ENCODE measurements at places on chromosomes 2 and 18. TPM values are rescaled to one million over a fixed set of nuclear protein-coding genes. Genes with fewer than 3 reads are reported as not detected.

DNA sequence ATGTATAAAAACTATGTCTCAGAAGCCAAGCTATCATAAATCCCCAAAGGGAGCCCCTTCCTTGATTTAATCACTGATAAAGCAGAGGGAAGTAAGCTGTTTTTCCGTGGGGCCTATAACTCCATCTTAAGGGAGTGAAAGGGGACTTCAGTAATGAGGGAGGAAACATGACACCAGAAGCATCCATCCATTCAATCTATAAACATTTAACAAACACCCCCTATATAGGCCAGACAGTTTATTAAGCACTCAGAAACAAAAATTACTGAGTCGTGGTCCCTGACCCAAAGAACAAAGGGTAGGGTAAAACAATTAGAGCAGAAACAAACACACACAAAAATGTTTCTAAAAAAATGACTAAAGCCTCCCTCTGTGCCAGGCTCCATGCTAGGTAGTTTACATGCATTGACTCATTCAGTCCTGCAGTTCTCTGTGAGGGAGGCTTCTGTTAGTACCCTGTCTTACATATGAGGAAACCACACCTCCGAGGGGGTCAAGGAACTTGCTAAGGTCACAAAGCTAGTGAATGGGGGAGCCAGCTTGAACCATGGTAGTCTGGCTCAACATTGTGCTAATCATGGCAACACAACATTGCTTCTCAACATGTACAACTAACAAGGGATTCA is 472.1 kb downstream of the CDH2 start:
- H3K4me3 ChIP-seq, result no peak overlapping the region
- H3K27ac ChIP-seq, result no peak overlapping the region
- no peaks in the 10 kb centered on the region for H3K36me3 ChIP-seq
- no peaks in the 10 kb centered on the region for H3K4me1 ChIP-seq

DNA sequence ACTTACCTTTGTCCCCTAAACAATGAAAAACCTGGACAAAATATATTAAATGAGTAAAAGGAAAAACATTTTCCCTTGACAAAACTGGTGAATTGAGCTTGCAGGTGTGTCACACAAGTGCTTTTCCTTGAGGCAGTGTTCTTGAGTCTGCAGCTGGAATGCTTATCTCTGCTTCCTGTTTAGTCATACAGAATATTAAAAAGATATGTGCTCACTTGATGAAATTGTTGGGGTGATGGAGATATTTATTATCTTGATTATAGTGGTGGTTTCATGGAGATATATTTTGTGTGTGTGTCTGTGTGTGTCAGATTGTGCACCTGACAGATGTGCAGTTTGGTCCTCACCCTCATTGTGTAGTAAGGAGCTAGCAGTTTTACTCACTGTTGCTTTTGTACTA is 3.3 kb downstream of the TAF1B start:
- no peak overlapping the region for H3K4me3 ChIP-seq
- H3K27ac ChIP-seq, result no peak overlapping the region
- DNase-seq, result no peak
- no peaks in the 10 kb centered on the region for H3K27me3 ChIP-seq
- peaks cover 30% of the 10 kb centered on the region for H3K4me1 ChIP-seq
- H3K36me3 ChIP-seq, result peaks cover 37% of the 10 kb centered on the region

DNA sequence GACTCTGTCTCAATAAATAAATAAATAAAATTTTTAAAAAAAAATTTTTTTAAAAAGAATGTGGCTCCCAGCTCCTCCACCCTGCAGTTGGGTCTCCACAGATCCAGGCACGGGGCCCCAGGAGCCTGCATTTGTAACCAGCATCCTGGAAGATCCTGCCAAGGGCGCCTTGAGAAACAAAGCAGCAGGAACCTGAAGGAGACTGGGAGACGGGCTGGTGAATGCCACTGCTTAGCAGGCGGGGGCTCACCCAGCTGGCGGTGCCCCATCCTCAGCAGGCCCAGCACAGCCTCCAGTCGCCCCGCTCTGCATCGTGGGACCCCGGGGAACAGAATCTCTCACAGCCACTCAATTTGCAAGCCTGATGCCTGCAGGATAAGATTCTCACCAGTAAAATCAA is 187.5 kb upstream of the SALL3 start:
- H3K27ac ChIP-seq, result no peak overlapping the region
- H3K4me3 ChIP-seq, result no peak overlapping the region
- no peaks in the 10 kb centered on the region for H3K27me3 ChIP-seq
- DNase-seq, result no peak
- H3K4me1 ChIP-seq, result no peaks in the 10 kb centered on the region

DNA sequence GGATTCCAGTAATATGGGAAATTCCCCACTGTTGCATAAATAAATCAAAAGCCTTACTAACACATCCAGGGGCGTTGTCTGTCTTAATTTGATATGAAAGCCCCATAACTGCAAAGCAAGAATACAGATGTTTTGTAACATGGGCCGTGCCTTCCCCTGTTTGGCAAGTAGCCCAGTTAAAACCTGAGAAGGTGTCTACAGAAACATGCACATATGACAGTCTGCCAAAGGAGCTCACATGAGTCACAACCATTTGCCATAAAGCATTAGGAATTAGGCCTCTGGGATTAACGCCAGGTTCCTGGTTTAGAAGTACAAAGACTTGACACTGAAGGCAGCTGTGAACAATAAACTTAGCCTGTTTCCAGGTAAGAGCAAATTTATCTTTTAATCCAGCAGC is 43.1 kb upstream of the LONRF2 start:
- no peak for DNase-seq
- H3K4me3 ChIP-seq, result no peak overlapping the region
- H3K36me3 ChIP-seq, result peaks cover 13% of the 10 kb centered on the region
- no peaks in the 10 kb centered on the region for H3K4me1 ChIP-seq
- peaks cover 11% of the 10 kb centered on the region for H3K27me3 ChIP-seq

DNA sequence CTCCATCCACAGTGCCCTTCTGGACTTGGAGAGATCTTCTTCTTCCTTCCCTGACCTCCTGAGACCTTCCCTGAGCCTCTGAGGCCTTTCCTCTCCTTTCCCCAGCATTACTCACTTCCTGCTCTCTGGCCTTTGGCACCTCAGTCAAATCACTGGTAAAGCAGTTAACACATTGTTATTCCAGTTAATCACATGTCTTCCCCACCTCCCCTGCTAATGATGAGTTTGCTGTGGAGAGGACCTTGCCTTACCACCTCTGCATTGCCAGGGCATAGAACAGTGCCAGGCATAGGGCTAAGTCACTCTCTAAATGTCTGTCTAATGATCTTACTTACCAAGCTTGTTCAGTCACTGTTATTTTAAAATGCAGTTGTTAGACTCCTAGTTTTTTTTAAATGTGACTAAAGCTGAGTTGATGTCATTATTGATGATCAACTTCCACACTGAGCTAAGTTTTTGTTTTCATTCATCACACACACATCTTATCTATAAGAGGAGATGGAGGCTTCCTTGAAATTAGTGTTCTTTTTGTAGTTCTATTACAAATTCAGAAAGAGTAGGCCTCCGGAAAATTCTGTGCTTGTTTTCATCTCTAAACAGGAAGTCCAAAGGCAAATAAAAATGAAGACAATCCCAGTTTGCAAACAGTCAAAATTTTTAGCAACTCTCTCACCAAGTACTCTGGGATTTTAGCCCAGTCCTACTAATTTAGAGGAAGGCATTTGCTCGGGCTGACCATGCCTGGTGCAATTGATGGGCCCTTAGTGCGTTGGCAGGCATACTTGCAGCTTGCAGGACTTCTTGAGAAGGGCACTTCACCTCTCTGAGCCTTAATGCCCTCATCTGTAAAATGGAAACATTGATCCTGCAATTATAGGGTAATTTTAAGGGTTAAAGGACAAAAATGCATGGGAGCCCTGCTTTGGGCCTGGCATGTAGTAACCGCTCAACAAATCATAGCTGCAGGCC is 113.7 kb upstream of the SPRED2 start:
- no peak overlapping the region for H3K4me3 ChIP-seq
- H3K4me1 ChIP-seq, result peaks cover 7% of the 10 kb centered on the region
- no peaks in the 10 kb centered on the region for H3K36me3 ChIP-seq
- H3K27me3 ChIP-seq, result no peaks in the 10 kb centered on the region

DNA sequence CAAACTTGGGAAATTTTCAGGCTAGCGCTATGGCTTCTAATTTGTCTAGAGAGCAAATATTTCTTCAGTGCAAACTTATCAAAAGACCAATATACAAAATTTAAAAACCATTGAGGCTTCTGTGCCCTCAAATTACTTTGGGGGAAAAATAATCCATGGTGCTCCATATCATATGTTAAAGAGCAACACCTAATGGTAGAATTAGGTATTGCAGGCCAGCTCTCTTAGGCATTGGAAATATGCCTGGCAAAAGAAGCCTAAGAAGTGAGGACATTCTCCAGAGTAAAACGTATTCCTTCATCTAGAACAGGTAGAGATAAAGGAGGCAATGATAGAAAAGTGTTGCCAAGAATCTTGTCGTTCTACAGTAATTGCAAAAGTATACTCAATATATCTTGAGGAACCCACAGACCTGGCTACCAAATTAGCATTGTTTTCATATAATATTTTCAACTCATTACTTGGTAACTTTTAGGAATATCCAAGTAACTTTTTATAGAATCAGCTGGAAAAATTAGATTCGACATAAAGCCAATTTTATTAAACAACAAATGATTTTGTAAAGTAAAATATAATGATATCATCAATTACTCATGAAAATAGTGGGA is 401.1 kb downstream of the BCL11A start:
- no peak overlapping the region for H3K4me3 ChIP-seq
- no peak overlapping the region for H3K27ac ChIP-seq
- peaks cover 7% of the 10 kb centered on the region for H3K27me3 ChIP-seq
- no peaks in the 10 kb centered on the region for H3K36me3 ChIP-seq

DNA sequence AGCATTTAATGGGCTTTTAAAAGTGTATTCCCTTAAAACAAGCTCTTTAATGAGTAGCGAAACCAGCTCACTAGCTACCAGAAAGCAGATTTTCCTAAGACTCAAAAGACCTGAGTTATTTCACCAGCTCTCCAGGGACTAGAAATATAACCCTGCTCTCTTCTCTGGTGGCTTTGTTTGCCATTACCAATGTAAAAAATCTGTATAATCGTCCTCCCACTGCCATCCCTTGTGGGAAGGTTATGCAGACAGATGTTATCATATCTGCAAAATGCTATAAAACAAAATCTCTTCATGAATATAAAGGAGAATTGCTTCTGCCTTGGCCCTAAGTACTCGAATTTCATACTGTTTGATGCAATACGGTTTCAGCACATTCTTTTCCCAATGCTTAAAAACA is 335.2 kb downstream of the NUP35 start:
- no peak overlapping the region for H3K27ac ChIP-seq
- no peak for DNase-seq
- no peak overlapping the region for H3K4me3 ChIP-seq
- H3K27me3 ChIP-seq, result no peaks in the 10 kb centered on the region
- no peaks in the 10 kb centered on the region for H3K4me1 ChIP-seq
- H3K36me3 ChIP-seq, result peaks cover 6% of the 10 kb centered on the region

GRCh38 chr18:46097431-46097800 is 680 bp downstream of the ATP5F1A start:
- H3K36me3 ChIP-seq, result peaks cover 7% of the 10 kb centered on the region
- H3K27ac ChIP-seq, result peak overlapping the region; percentile 98
- DNase-seq, result no peak
- peak overlapping the region; percentile 100 for H3K4me3 ChIP-seq
- H3K27me3 ChIP-seq, result no peaks in the 10 kb centered on the region
- H3K4me1 ChIP-seq, result peaks cover 26% of the 10 kb centered on the region

GRCh38 chr2:65500310-65501040 is 68.1 kb upstream of the SPRED2 start:
- H3K27ac ChIP-seq, result no peak overlapping the region
- peaks cover 35% of the 10 kb centered on the region for H3K27me3 ChIP-seq
- no peak overlapping the region for H3K4me3 ChIP-seq
- no peaks in the 10 kb centered on the region for H3K4me1 ChIP-seq

DNA sequence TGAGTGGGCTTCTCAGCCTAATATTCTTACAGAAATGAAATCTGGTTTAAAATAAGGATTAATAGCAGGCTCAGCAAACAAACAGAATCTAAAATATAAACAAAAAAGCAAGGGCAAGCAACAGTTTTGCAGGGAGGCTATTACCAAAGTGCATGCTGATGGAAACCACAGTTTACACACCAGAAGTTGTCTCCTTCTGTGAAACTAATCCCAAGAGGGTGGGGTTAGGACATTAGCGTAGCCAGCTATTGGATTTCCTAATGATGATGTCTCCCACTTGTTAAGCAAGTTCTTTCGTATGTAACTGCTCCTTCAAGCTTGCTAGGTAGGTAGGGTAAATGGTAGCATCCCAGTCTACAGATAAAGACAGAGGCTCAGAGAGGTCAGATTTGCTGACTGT is 65.0 kb upstream of the TSPYL6 start:
- no peak overlapping the region for H3K27ac ChIP-seq
- H3K36me3 ChIP-seq, result no peaks in the 10 kb centered on the region
- no peaks in the 10 kb centered on the region for H3K4me1 ChIP-seq
- H3K27me3 ChIP-seq, result peaks cover 6% of the 10 kb centered on the region

DNA sequence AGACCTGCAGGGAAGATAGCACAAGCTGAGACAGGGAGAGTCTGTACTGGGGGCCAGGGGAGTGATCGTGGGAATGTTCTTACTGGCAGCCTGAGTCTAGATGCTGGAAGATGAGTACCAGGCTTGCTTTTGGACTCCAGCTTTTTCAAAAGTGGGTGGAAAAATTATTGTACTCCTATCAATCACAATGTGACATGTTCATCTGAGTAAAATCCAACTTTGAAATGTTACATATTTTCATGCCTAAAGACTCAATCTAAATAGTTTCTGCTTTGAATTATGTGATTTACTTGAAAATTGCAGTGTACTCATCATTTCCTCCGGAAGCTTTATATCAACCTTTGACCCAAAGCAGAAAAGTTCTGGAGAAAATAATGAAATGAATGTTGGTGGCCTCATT is 49.7 kb upstream of the ST3GAL5 start:
- H3K4me1 ChIP-seq, result no peaks in the 10 kb centered on the region
- no peak overlapping the region for H3K4me3 ChIP-seq
- peaks cover 9% of the 10 kb centered on the region for H3K36me3 ChIP-seq
- no peaks in the 10 kb centered on the region for H3K27me3 ChIP-seq

GRB14 gene
- not detected for total RNA-seq

PMS1 gene
- 54.0 TPM for total RNA-seq

TSHZ1 gene
- total RNA-seq, result 19.8 TPM

Measured in natural killer cell treated with Interleukin-12 subunit alpha and Interleukin-12 subunit beta and Interleukin-15 and Interleukin-18, amount 100 ng/mL, for 72 hours (primary cell).